ENCODE measurements at places on chromosomes 1 and 21.
A peak's percentile ranks its signal among the peaks of the same experiment; 100 is the strongest.

GRCh38 chr1:99600782-99601181 lies 45.1 kb upstream of the PALMD start:
- DNase-seq: no peak

- DNase-seq: no peak
These were observed 11.0 kb upstream of the PEAR1 start for GRCh38 chr1:156882543-156882942.

GRCh38 chr1:224539971-224540370 lies 76.1 kb upstream of the CNIH3 start:
- DNase-seq: no peak

DNA sequence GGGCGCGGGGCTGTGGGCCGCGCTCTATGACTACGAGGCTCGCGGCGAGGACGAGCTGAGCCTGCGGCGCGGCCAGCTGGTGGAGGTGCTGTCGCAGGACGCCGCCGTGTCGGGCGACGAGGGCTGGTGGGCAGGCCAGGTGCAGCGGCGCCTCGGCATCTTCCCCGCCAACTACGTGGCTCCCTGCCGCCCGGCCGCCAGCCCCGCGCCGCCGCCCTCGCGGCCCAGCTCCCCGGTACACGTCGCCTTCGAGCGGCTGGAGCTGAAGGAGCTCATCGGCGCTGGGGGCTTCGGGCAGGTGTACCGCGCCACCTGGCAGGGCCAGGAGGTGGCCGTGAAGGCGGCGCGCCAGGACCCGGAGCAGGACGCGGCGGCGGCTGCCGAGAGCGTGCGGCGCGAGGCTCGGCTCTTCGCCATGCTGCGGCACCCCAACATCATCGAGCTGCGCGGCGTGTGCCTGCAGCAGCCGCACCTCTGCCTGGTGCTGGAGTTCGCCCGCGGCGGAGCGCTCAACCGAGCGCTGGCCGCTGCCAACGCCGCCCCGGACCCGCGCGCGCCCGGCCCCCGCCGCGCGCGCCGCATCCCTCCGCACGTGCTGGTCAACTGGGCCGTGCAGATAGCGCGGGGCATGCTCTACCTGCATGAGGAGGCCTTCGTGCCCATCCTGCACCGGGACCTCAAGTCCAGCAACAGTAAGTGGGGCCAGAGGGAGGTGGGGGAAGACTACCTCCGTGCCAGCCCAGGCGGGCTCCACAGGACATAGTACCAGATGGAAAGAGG lies 808 bp downstream of the MAP3K21 start:
- peak; percentile 48 for DNase-seq

DNA sequence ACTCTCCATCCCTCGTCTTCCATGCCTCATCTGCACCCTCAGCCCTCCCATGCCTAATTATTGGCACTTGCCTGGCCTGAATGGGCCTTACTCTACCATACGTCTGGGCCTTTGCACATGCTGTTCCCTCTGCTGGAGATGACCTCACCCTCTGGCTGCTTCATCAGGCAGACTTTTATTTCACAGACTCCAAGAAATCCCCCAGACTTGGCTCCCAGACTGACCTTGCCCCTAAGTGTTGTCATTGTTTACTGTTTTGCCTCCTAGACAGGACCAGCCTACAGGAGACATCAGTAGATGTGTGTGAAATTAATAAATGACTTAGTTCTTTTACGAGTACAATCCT lies 5.2 kb upstream of the AHDC1 start:
- DNase-seq: no peak

- no peak for DNase-seq
These were observed 210.1 kb upstream of the PTGFR start for GRCh38 chr1:78280626-78281025.
